ENCODE measurements at places on chromosomes 4 and X. TPM values are rescaled to one million over a fixed set of nuclear protein-coding genes. Genes with fewer than 3 reads are reported as not detected.

DNA sequence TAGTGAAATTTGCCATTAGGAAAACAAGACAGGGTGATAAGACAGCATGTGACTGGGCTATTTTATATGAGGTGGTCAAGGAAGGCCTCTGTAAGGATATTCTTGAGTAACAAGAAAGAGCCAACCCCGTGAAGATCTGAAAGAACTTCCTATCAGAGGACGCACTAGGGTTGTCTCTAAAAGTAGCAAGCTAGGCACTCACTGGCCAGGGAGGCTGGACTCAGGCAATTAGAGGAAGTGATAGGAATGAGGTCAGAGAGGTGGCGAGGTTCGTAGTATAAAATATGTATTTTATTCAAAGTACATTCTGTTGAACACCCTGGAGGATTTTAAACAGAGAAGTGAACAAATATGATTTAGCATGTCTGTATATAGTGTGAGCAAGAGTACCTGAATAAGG is 4.6 kb downstream of the BMPR1B start:
- DNase-seq = no peak

DNA sequence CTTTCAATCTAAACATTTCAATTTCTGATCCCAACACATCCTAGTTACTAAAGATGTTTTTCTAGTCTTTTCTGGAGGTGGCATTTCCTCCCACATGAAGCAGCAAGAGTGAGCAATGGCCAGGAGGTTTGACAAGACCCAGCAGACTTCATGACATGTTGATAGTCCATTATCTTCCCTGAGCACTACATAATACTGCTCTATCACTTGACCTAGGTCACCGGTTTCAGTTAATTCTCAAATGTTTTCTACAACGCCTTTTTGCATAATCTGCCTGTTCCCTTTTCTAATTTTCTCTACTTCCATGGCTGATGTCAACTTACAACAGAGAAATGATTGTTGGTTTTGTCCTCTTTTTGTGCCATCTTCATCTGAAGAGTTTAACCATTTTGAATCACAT is 62.0 kb upstream of the GPRIN3 start:
- DNase-seq = no peak

DNA sequence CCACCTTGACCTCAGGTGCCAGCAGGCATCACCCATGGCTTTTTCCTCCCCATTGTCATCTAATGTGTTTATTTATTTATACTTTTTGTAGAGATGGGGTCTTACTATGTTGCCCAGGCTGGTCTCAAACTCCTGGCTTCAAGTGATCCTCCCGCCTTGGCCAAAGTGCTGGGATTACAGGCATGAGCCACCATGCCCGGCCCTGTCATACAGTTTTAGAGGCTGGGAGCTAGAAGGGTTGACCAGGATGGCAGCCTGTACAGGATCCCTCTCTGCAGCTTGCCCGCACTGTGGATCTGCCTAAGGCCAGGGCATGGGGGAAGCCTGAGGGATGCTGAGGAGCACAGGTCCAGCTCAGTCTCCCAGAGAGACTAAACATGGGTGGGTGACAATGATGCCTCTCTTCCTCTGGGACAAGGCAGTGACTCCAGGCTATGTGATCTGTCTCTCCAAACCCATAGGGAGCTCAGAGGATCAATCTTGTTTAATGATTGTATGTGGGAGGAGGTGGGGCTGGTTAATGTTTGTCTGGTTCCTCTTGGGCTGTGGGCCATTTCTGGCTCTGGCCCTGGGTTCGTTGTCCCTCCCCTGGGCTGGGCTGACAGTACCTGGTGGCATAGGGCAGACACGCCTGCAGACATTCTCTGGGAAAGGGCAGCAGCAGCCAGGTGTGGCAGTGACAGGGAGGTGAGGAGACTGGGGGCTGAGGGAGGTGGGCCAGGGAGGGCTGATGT is 8.3 kb upstream of the GJB1 start:
- peak; percentile 62 for DNase-seq

GRCh38 chr4:147822128-147822527 is 90.2 kb downstream of the ARHGAP10 start:
- DNase-seq = no peak

DNA sequence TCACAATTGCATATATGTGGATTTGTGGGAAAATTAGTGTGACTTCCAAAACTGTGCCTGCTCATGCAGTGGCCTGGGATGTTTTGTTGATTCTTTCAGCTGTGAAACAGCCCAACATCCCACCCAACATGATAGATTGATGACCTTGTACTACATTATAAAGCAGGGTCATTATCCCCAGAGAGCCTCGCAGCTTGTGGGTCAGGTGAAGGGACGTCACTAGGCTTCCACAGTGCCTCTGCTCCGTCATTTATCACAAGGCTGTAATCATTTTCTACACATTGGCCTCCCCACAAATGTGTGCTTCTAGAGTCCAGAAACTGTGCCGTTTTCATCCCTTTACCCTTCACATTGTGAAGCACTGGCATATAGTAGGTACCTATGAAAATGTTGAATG is 31.6 kb downstream of the ALPK1 start:
- DNase-seq = no peak

Gene SPATA4
- not detected for total RNA-seq

- DNase-seq = no peak
These were observed 64.3 kb downstream of the HTRA3 start for GRCh38 chr4:8333726-8334460.

Gene FGA
- 61.7 TPM for total RNA-seq

DNA sequence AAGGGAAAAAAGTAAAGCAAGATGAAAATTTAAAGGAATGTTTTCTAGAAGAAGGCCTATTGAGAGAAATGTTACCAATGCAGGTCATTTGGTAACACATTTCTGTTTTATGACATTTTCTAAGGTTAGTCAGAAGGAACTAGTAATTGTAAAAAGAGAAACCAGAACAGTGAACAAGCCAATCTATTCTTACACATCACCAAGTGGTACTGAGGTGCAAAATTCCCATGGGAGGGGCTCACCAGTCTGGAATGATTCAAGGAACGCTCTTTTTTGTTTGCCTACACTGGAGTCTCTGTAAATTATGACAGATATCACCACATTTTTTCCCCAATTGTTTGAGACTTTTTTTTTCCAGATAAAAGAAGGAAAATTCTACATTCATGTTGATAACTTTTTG is 404.7 kb upstream of the CNKSR2 start:
- no peak for DNase-seq

- DNase-seq = peak; percentile 47
These were observed 40.2 kb downstream of the SH3KBP1 start for GRCh38 chrX:19846995-19847790.

DNA sequence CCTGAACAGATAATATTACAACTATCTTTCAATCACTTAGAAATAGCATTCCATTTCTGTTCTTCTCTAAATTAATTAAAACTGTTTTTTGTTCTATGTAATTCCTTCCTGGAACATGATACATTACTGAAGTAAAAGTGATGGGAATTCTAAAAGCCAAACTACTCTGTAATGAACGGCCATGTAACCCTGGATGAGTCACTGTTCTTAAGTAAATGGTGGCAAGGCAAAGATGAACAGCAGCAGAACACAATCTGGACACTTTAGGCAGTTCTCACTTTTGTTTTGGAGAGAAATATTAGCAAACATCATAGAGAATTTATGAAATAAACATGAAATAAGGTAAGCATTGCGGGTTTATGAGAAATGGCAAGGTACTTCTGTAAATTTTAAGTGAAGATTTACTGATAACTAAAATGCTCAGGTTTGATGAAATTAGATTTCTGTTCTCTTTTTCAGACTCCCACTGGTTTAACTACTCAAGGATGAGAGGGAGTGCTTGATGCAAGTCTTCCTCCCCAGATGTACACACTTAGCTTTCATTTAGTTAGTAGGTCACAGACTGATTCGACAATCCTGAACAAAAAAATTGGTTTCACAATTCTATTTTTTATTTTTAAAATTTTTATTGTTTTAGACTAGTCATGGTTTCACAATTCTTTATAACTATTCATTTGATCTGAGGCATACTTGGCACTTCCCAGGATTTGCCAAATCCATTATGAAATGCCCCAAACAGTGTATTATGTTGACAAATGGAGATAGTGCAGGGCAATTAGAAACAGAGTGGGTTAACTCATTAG is 964 bp upstream of the GPR82 start:
- no peak for DNase-seq

DNA sequence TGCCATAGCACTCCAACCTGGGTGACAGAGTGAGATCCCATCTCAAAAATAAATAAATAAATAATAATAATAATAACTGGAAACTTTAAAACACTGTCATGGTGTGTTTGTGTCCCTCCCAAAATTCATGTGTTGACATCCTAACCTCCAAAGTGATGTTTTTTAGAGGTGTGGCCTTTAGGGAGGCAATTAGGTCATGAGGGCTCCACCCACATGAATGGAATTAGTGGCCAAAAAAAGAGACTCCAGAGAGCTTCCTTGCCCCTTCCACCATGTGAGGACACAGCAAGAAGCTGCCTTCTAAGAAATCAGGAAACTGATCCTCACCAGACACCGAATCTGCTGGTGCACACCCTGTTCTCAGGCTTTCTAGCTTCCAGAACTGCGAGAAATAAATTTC is 23.8 kb upstream of the RAPGEF2 start:
- DNase-seq = no peak

DNA sequence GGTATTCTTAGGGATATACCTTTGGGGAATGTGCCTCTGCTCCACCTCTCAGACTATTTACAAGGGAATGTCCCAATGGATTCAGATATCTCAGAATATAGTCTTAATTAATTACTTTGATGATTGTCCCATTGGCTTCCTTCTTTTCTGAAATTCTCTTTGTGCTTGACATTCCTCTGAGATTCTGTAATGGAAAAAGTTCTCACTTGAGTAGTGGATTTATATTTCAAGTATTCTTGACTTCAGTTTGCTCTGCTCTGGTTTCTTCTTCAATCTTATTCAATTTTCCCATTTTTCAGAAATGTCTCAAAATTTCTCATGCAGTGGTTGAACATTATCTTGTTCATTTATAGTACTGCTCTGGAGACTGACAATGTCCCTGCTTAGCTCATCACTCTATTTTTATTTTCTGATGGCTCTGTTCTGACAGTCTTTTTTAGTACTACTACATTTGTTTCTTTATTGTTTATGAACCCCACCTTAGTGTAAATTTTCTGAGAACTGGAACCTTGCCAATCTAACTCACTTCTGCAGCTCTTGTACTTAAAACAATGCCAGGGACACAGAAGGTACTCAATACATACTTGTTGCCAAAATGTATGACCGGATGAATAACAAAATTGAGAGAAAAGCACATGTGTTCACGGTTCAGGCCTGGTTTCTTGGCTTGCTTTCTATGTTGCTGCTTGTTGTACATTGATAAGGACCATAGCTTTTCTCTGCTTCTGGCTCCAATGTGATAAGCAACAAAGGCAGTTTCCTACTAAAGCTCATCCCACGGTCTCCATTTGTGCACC is 471.7 kb downstream of the GASK1B start:
- no peak for DNase-seq
